Hindlimb muscle (tissue), 1 donor: ENCODE measurements at places on chromosomes 7 and 10.

GRCh38 chr10:93386631-93387369 is 95.3 kb downstream of the MYOF start:
- DNase-seq: no peak

GRCh38 chr7:150369748-150370501 is 1.3 kb downstream of the REPIN1 start:
- no peak for DNase-seq

DNA sequence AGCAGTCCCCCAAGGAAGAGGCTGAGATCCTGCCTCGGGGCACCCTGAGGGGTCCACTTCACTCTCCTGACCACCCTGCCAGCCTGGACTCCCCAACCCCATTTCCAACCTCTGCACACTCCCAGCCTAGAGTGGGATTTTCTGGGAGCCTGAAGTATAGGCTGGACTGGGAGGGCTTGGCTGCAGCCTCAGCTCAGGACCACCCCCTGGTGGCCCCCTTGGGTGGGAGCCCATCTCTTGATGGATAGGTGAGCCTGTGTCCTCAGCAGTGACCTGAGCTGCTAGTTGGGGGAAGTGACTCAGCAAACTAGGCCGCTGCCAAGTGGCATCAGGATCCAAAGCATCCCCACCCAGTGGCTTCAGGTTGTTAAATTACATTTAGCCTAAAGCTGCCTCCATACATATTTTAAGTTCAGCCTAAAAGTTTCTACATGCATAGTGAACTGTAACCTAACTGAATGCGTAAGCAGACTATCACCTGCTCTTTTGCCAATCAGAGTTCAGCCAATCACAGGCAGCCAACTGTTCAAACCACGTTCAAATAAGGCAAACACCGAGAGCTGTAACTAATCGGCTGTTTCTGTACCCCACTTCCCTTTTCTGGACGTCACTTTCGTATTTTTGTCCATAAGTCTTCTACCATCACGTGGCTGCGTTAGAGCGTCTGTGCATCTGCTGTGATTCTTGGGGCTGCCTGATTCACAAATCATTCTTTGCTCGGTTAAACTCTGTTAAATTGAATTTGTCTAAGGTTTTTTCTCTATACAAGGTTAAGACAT is 144.0 kb downstream of the PLPP4 start:
- DNase-seq: no peak

- no peak for DNase-seq
Observed at GRCh38 chr7:91973639-91974038, 33.0 kb downstream of the AKAP9 start.

DNA sequence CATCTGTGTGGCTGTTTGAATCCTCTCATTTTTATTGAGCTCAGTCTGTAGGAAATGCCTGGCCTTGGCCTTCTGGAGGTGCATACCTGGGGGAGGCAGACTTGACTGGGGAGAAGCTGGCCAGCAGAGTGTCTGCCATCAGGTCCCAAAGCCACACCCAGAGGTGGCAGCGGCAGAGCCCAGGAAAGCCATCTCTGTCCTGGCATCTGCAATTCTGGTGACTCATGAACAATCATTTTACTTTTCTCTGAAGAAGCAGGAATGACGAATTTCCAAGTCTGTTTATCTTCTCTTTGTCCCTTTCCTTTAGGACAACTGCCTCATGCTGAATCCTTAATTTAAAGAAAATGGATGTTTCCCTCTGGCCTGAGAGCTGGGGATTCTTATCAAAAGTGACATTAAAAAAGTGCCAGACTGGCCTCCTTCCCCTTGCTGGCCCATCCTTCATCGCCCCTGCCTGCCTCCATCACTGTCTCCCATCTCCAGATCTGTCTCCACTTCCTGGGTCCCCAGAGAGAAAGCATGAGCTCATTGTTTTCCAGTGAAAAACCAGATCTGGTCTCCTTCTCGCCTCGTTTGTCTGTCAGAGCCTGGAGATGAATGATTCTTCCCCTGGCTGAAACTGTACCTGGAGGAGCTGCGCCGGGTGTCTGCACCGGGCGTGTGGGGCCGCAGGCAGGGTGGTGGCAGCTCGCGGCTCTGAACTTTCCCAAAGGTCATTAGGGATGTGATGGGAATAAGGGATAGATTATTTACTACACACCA is 124.5 kb downstream of the TMEM178B start:
- no peak for DNase-seq

DNA sequence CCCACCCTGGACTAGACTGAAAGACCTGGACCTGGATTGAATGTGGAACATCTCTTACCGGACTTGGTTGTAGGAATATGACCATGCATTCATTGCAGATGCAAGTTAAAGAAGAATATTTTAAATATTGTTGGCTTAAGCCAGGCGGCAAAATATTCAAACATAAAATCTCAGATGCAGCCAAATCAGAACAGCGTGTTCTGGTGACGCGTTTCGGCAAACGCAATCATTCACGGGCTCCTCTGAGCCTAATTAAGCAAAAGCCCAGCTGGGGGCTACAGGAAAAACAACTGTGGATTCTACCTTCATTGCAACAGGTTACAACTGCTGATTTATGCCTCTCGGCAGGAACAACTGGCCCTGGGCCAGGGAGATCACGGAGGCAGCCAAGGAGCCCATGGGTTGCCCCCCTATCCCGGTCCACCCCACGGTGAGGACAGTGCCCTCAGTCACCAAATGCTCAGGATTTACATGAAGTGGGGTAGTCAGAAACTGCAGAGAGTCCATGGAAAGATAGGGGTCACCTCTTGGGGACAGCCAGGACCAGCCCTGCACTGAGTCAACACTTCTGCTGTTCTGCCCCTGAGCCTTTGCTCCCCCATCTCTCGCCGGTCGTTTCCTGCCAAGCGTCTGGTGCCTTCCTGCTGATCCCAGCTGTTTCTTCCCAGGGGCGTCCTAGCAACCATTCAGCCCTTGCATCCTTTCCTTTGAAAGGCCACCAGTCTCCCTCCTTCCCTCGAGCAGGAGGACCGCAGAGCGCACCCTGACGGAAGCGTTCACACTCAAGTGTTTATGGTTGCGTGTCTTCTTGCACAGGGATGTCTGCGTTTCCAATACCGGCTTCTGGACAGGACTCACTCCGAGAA is 64.4 kb upstream of the SFMBT2 start:
- DNase-seq: peak; percentile 48

GRCh38 chr10:25808372-25808771 is 125.7 kb upstream of the MYO3A start:
- no peak for DNase-seq

- DNase-seq: no peak
Observed at GRCh38 chr7:82423446-82423845, 20.1 kb downstream of the CACNA2D1 start.

DNA sequence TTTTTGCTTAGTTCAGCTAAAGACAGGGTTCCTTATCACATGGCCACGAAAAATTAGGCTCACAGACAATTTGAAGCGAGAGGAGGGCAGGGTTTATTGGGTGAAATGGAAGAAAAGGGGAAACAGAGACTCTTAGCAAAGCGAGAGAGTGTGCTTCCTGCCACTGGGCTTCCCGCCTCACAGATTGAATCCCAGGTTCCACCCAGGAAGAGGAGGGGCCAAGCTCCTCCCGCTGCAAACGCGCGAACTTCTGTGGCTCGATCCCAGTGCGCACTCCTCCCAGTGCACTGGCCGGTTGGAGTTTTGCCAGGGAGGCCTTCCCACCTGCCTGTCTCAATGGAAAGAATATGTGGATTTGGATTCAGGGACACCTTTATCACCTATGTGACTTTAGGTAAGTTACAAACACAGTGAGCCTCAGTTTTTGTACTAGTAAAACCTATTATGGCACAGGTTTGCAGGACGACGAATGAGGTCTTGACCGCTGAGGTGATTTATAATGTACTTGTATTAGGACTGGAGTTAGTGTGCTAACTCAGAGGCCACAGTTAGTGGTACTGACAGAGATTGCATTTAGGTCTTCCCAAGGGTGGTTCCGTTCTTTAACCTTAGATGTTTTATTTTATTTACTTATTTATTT is 48.5 kb upstream of the SP8 start:
- no peak for DNase-seq

DNA sequence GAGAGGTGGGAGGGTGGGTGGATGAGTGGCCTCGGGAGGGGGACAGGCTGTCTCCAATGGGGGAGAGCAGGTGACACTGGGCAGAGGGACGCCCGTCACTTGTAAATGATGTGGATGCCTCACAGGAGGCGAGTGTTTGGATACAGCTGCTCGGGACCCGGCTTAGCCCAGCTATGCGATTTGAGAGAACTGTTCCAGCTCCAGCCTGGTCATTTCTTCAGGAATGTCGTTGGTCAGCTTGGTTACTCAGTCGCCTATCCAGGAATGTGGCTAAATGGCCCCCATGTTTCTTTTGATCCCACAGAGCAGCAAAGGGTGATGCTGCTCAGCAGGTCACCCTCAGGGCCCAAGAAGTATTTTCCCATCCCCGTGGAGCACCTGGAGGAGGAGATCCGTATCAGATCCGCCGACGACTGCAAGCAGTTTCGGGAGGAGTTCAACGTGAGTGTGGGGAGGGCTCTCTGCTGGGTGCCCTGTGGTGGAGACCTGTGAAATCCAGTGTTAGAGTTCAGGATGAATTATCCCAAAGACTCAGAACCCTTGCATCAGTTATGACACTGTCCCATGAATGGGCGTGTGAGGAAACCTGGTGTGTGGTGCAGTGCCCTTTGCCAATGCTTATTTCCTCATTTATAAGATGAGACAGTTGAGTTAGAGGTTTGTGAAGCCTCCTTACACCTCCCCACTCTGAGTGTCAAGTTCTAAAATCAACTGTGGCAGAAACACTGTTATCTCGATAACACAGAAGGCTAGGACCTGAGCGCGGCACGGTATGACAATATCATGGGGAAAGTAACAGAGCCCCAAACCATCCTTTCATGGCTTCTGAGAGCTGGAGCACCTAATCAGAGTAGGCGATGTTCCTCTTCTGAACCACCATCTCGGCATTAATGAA is 76.8 kb downstream of the MKI67 start:
- DNase-seq: no peak

- no peak for DNase-seq
Observed at GRCh38 chr7:78970440-78970916, 483.0 kb downstream of the MAGI2 start.

- peak; percentile 36 for DNase-seq
Observed at GRCh38 chr7:81533426-81533825, 236.4 kb downstream of the HGF start.

GRCh38 chr10:24603333-24603732 is 120.4 kb downstream of the ARHGAP21 start:
- DNase-seq: no peak

- DNase-seq: peak; percentile 40
Observed at GRCh38 chr7:98745722-98746318, 124.0 kb downstream of the TMEM130 start.
